Left renal pelvis (tissue), 4 donors: ENCODE measurements at places on chromosomes 2 and 18.
A peak's percentile ranks its signal among the peaks of the same experiment; 100 is the strongest.

DNA sequence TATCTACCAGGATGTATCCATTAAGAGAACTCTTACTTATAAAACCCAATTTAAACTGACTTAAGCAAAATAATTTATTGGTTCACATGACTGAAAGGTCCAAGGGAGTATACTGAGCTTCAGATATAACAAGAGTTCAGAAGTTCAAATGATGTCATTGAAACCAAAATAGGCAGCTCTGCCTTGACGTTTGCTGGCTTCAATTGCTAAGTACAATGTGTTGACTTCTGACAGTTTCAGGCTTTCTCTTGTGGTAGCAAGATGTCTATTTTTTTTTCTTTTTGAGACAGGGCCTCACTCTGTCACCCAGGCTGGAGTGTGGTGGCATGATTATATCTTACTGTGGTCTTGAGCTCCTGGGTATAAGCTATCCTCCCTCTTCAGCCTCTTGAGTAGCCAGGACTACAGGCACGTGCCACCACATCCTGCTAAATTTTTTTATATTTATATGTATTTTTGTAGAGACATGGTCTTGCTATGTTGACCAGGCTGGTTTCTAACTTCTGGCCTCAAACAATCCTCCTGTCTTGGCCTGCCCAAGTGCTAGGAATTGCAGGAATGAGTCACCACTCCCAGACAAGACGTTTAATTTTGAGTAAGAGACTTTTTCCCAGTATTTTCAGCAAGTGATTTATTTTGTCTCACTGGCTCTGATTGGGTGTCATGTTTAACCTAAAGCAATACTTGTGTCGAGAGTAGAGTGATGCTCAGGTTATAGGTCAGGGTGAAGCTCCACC lies 184.8 kb downstream of the NR4A2 start:
- DNase-seq: no peak

DNA sequence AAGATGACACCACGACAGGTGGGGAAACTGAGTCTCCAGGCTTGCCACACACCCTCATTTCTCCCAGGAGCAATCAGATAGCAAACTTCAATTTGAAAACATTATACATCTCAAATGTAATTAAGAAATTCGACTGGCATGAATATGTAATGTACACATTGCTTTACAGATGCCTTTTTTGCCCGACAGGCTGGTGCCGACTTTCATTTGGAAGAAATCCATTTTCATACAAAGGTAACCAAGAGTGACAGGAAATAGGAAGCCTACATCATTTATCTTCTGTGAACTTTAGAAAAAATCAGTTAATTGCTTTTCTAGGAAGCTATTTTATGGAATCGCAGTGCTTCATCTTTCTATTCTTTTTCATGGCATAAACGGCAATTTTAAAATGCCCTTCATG lies 140.3 kb downstream of the AFF3 start:
- no peak for DNase-seq

DNA sequence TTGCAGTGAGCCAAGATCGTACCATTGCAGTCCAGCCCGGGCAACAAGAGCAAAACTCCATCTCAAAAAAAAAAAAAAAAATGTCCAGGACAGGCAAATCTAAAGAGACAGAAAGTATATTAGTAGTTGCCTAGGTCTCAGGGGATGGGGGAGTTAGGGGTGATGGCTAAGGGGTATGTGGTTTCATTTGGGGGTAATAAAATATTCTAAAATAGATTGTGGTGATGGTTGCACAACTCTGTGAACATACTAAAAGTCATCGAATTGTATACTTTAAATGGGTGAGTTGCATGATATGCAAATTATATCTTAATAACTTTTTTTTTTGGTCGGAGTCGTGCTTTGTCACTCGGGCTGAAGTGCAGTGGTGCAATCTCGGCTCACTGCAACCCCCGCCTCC lies 34.2 kb upstream of the ACTR2 start:
- no peak for DNase-seq

- DNase-seq: no peak
Observed at GRCh38 chr2:113201496-113202304, 27.9 kb downstream of the PSD4 start.

DNA sequence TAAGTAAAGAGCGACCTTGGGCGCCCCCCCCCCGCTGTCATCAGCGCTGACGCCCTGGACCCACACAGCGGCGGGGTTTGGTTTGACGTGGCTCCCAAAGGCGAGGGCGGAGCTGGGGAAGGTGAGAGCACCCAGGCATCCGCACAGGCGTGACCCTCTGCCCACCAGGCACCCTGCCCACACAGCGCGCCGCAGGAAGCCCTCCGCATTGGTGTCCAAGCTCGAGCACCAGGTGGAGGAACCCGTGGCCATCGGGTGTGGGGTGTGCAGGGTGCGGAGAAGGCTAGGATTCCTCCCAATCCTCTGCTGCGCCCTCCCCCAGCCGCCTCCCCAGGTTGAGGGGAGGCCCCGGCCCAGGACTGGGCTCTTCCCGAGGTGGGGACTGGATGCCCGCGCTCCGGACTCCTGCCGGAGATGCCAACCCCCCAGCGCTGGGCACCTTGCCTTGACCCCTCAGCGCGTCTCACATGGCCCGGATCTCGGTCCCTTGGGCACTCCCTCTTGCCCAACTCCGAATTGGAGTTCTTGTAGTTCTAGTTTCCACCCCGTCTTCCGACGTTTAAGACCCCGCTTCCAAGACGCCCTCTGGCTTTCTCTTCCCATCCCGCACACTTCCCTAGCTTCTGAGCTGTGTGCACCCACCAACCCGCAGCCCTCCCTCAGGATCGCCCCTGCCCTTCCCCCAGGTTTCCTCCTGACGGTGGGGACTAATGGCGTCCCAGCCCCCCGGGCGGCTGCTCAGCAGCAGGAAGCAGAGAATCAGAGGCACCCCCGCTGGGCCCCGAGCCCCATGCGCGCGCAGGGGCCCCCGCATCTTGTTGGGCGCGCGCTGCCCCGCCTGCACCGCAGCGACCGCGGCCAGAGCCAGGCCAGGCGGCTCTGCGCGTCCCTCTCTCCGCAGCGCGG lies 25.9 kb upstream of the RESP18 start:
- no peak for DNase-seq

DNA sequence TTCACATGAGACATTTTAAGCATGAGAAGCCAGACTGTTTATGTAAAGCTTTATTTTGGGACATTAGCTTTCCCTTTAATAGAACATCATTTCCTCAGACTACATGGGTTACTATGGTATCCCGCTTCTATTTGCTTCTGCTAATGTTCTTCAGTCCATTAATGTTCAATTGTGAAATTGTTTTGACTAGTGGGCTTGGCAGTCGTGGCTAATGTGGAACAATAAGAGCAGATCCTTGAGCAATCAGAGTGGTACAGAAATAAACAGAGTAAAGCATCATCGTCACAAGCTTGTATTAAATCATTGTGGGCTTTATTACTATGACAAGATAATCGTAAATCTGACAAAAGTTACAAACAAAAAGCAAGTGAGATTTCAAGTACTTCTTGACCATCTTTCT lies 60.2 kb downstream of the PDE1A start:
- no peak for DNase-seq

DNA sequence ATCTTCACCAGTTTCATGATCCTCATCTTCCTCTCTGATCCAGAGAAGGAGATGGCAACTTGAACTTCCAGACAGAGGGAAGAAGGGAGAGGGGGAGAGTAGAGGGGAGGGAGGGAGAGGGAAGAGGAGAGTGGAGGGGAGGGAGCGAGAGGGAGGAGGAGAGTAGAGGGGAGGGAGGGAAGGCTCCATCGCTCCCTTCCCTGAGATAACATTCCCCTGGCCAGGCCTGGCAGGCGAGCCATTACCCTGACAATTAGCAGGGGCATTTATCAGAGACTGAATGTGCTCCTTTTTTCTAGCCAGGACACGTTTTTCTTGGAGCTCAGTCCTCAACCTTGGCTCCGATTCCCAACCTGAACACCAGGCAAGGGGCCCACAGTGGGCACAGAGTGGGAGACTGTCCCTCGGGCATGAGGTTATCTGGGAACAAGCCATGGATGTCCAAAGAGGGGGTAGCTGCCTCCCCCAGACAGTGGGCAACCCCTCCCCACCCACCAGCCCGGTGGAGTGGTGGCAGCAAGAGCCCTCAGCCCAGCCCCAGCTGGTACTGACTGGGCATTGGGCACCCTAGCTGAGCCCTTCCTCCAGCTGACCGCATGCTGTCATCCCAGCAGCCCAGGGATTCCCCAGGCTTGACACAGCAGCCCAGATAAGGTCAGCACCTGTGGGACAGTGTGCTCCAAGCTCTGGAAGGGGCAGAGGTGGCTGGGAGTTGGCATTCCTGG lies 81.8 kb downstream of the TNS1 start:
- DNase-seq: no peak

- DNase-seq: no peak
Observed at GRCh38 chr18:22674272-22674671, 256.6 kb upstream of the CTAGE1 start.

DNA sequence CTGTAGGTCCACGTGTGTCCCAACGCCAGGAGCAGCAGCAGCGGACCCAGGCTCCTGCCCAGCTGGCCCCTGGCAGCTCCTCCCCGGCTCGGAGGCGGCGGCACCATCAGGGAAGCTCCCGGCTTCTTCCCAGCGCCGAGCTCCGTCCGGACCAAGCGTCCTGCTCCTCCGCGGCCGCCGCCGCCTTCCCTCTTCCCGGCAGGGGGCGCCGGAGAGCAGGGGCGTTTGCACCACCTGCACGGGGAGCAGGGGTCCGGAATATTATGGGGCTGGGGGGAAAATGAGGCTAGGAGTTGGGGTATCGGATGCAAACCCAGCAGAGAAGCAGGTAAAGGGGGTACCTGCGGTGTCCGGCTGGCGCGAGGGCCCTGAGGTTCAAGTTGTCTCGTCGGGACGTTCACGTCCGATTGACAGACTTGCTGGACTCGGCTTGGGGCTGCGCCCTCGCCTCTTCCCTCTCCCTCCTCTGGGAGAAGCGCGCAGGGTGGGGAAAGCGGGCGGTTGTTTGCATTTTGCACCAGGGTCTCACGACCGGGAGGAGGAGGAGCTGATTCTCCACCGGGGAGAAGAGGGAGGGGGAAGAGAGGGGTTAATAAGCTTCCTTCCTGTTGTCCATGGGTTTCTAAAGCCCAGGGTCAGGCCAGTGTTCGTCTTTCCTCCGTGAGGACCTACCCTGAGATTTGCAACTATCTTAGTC lies at the start of gene CCBE1:
CCBE1 (minus strand) TSS at position 188 of the 697 bp plus-strand sequence.
- DNase-seq: no peak

GRCh38 chr2:164044622-164045021 lies 308.8 kb upstream of the FIGN start:
- no peak for DNase-seq

DNA sequence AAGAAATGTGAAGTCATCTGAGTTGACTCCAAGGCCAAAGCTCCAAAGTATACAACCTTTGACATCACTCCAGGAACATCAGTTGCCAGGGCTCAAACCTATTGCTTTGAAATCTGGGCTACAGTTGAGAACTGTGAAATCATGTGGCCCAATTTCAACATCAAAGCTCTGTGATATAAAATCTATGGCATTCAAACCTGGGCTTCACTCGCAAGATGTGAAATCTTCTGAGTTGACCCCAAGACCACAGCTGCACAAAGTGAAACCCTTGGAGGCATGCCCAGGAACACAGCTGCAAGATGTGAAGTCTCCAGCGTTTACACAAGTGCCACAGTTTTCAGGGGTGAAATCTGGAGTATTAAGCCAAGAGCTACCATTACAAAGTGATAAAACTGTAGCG lies 9.4 kb upstream of the ZNF512 start:
- no peak for DNase-seq

DNA sequence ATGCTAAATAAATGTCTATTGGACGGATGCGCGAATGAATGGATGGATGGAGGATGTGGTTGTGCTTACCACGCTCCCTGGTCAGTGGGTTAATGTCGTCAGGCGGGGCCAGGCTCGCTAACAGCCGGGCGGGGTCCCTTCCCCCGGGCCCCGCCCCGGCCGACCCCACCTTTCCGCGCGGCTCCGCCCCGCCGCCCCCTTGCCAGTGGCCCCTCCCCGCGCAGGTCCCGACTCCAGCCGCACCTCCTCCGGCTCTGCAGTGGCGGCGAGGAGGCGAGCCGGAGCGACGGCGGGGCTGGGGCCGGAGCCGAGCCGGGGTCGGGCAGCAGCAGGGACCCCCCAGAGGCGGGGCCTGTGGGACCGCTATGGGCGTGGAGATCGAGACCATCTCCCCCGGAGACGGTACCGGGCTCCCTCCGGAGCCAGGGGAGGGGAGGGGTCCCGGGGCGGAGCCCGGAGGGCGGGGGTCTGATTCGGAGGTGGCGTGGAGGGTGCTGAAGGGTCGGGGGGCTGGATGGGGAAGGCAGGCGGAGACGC lies at the start of gene FKBP1B:
FKBP1B (plus strand) TSS at position 257 of the 537 bp plus-strand sequence; CDS start at position 366, 109 bp downstream.
- peak; percentile 12 for DNase-seq

DNA sequence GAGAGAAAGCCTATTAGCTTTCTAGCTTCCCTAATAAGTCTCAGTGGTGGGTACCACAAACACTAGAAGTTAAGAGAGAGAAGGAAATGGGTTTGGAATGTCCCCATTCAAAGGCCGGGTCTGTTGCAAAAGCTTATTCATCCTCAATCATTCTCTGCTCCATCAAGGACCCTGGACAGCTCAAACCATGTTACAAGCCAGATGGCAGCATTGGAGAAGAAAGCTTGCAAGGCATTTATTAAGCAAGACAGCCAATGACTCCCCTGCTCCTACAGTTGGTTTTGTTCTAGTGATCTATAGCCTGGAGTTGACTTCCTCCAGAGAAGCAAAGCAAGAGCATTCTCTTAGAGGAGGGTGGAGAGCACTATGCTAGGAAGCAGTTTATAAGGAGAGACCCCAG lies 86.9 kb upstream of the LMAN1 start:
- no peak for DNase-seq

DNA sequence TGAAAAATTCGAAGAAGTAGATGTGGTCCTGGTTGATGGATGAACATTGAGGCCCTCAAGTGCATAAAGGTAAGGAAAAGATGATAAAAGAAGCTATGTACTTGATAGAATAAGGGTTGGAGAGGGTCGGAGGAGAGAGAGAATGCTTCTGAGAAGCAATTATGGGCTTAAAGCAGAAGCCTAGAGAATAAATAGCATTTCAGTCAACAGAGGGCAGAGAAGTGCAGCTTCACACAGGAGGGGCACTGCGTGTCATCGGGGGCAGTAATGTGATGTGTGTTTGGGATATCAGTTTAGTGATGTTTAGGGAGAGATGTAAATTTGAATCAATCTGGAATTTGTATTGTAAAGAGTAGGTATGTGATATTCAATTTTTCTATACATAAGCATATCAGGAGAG lies 334.5 kb downstream of the PIK3C3 start:
- no peak for DNase-seq

GRCh38 chr18:9321017-9321452 lies 13.5 kb upstream of the TWSG1 start:
- DNase-seq: peak; percentile 35

- DNase-seq: no peak
Observed at GRCh38 chr2:128549094-128549493, 230.4 kb upstream of the HS6ST1 start.

- DNase-seq: no peak
Observed at GRCh38 chr2:70987386-70987785, 7.3 kb downstream of the TEX261 start.

- no peak for DNase-seq
Observed at GRCh38 chr2:32271063-32271462, 6.4 kb upstream of the NLRC4 start.

- DNase-seq: no peak
Observed at GRCh38 chr18:2901423-2901985, 54.7 kb downstream of the EMILIN2 start.

- no peak for DNase-seq
Observed at GRCh38 chr18:80166240-80166639, 57.2 kb downstream of the ADNP2 start.

GRCh38 chr2:216555274-216555673 lies 56.6 kb downstream of the RPL37A start:
- DNase-seq: no peak
